ENCODE measurements at places on chromosomes 3 and 15.

DNA sequence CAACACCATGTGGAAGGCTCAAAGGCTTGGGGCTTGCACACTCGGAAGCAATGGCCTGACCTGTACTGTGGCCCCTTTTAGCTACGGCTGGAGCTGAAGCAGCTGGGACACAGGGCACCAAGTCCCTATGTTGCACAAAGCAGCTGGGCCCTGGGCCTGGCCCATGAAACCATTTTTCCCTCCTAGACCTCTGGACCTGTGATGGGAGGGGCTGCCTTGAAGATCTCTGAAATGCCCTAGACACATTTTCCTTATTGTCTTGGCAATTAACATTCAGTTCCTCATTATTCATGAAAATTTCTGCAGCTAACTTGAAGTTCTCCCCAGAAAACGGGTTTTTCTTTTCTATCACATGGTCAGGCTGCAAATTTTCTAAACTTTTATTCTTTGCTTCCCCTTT, 85.6 kb upstream of the ALDH1A3 start:
- DNase-seq, result no peak

DNA sequence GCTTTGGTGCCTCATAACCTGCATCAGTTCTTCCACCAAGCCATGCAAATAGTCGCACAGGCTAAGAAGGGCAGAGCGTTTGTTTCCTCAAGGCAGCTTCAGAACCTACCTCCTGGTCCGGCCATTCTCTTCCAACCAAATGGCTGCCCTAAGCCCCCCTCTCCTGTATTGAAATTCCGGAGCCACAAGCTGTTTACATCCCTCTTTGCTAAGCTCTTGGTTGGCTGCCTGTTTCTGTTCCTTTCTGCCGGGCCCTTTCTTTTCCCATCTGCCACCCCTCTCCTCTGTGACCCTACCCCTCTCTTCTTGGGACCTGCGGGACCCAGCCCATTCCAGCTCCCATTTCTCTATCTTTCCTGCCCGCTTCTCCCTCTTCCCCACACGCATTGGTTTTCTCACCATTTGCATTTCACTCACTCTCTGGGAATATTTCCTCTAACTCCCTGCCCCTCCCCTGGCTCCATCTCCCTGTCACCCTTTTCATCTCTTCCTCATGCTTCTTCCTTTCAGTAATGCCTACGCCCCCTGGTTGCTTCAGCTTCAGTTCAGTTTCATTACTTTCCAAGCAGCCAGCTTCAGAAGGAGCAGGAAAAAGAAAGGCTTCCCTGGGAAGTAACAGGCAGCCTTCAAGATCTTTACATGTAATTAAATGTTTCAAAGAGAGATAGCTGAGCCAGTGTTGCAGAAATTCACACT, 113.5 kb downstream of the RAB11A start:
- DNase-seq, result no peak

- no peak for DNase-seq
Measured at GRCh38 chr15:78004222-78004727, 73.2 kb downstream of the TBC1D2B start.

- DNase-seq, result no peak
Measured at GRCh38 chr3:196941729-196942225, 551 bp downstream of the NCBP2 start.

- no peak for DNase-seq
Measured at GRCh38 chr3:73447111-73447510, 177.6 kb downstream of the PDZRN3 start.

DNA sequence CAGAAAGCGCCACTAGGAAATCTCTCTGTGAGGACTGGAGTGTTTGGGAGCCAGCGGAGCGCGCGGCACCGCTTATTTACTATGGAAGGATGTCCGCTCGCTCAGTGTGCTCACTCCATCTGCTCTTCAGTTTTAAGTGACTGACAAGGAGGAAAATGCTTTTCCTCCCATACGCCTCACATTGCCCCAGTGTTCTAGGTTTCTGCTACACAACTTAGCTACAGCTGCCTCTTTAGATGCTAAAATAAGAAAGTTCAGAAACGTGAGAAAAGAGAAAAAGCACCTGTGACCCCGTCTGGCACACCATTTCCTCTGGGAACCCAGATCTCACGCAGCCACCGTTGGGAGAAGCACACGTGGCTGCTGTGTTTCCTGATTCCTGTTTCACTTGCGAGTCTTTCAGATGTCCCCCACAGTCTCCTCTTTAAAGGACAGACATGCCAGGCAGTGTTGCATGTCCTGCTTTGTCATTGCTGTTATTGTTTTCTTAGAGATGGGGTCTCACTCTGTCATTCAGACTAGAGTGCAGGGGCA, 11.7 kb upstream of the MUSTN1 start:
- DNase-seq, result no peak

DNA sequence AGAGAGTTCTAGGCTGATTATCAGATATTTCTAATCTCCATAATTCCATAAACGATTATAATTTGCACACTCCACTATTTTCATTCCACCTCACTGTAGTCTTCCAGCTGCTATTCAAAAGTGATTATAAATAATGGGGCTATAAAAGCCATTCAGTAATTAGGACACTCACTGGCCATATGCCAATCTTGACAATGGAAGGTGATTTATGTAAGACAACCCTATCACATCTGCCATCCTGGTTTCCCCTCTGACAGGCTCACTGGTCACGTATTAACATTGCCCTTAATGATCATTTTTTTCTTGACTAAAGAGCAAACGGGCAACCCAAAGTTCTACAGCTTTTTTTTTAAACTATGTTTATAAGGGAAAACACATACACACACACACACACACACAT, 402.4 kb downstream of the MAGI1 start:
- DNase-seq, result no peak

- no peak for DNase-seq
Measured at GRCh38 chr3:37902674-37903073, 41.0 kb downstream of the CTDSPL start.

DNA sequence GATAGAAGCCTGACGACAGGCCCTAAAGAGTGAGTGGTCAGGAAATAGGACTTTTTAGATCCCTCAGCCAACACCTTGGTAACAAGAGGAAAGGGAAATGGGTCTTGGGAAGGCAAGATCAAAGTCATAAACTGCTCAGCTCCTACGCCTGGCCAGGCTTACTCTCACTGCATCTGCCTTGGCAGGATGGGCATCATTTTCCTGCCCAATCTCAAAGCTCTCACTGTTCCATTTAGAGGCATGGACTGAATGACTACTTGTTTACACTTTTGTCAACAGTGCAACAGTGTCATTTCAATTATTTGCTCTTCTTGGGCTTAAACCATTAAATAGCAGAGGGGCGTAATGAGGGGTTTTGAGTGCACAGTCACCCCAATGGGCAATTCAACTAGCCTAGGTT, 808.7 kb downstream of the GRM7 start:
- DNase-seq, result no peak

DNA sequence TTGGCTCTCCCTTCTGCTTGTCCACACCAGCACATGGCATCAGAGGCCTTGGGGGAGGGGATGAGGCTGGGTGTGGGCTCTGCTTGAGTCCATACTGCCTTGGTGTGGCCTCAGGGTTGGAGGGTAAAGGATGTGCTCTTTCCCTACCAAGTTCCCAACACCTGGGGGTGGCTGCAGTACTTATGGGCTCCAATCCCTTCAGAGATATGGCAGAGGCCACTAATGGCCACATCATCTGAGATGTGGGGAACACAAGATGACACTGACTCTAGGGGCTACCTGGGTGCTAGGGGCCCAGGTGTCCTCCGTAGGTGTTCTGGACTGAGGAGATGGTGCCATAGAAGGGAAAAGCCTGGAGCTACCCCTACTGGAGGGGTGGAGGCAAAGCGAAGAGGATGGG, 6.9 kb downstream of the CXCR6 start:
- no peak for DNase-seq

DNA sequence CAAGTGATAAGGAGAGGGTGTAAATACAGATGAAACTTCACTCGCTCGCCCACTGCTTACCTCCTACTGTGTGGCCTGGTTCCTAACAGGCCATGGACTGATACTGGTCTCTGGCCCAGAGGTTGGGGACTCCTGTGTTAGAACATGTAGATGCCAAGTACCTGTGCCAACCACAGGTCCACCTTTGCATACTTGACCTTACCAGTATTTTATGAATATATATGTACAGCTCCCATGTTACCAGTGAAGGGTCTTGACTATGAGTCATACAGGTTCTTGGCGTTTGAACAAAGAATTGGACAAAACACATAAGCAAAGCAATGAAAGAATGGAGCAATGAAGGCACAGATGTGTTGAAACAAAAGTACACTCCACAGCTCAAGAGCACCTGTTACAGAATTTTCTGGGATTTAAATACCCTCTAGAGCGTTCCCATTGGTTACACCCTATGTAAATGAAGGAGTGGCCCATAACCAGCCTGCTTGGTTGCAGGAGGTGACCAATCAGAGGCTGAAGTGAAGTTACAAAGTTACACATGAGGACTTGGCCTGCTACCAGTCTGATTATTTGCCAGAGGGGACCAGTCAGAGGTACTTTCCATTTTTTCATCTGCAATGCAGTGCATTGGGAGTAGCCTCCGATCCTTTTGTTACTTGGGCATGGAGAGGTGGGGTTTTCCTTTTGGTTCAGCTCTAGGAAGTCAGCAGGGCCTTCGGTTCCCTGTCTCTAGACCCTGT, 1.7 kb upstream of the GFM1 start:
- DNase-seq, result no peak

- no peak for DNase-seq
Measured at GRCh38 chr3:171503817-171504216, 43.6 kb upstream of the TNIK start.

GRCh38 chr3:105829871-105830622, 38.8 kb downstream of the CBLB start:
- no peak for DNase-seq

GRCh38 chr15:35289024-35289617, 204.0 kb upstream of the NANOGP8 start:
- DNase-seq, result peak; percentile 53

- DNase-seq, result no peak
Measured at GRCh38 chr3:196260784-196261183, 26.7 kb downstream of the PCYT1A start.

DNA sequence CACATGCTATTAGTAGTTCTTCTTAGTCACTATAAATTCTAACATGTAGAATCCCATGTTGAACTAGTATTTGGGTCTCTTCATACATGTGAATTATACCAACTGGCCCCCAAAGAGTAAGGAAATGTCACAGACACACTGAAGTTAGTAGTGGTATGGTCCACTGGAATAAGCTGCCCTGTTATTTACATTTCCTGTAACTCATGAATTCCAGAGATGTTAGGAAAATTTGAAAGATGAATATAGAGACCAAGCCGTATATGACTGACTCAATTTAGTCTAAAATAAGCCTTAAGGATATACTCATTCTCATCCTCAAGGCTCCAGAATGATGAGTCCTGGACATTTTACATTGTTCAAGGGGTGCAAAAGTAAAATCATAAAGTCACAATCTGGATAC, 81.2 kb downstream of the FBXL22 start:
- no peak for DNase-seq

DNA sequence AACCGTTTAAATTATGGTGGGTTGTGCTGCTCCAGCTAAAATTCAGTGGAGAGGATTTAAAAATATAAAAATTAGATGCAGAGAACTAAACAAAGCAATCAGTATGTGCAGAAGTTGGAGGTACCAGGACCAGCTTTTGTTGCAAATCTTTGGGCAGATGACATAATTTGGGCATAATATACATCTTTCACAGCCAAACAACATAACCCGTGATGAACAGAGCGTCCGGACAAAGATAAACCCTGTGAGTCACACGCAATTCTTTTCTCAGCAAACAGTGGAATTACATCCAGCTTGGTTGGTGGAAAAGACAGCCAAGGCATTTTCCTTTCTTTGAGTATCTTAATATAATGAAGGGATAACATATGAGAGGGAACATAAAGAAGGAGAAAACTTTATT, 419.4 kb upstream of the ADAMTS9 start:
- DNase-seq, result peak; percentile 38

GRCh38 chr3:76096836-76097588, 311.7 kb upstream of the ZNF717 start:
- no peak for DNase-seq

DNA sequence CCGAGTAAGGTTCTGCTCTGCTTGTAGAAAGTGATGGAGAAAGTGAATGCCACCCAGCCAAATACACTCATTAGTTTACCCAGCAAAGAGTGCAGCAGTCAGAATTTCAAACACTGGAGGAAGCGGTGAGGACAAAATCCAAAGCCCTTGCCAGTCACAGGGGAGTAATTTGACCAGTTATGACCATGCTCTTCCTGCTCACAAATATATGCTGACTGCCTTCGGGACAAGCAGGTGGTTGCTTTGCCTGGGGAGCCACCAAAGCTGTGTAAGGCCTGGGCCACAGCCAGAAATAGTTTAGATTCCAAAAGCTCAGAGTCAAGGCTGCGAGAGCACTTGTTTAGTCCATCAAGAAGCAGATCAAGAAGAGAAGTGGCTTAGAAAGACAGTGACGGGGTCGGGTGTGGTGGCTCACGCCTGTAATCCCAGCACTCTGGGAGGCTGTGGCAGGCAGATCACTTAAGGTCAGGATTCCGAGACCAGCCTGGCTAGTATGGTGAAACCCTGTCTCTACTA, 51.0 kb upstream of the ATP13A3 start:
- peak; percentile 97 for DNase-seq

GRCh38 chr3:58672451-58672850, 5.9 kb upstream of the FAM3D start:
- DNase-seq, result no peak

GRCh38 chr3:24363242-24363641, 131.4 kb downstream of the THRB start:
- no peak for DNase-seq

DNA sequence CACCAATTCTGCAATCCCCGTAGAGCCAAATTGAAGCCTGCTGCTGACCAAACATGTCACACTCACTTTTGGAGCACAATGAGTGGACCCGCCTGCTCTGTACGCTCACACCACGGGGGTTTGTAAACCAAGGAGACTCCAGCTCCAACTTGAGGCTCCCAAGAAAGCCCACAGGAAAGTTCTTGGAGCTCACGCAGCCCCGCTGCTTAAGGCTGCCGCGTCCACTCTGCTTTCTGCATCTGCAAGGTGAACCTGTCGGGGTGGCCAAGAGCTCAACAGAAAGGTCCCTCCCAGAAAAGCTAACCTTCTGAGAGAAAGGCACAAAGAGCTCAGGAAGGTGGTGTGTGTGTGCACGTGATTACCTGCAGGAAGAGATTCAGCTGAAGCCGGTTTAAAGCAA, 94.9 kb downstream of the PCSK6 start:
- no peak for DNase-seq

- DNase-seq, result no peak
Measured at GRCh38 chr3:183487896-183488295, 59.5 kb upstream of the MCF2L2 start.

Measured in A172 (cell line).